Cardiac atrium fibroblast (primary cell): ENCODE measurements at places on chromosomes 3 and 15. TPM values are rescaled to one million over a fixed set of nuclear protein-coding genes. Genes with fewer than 3 reads are reported as not detected.

The DNAH1 gene
- 2.3 and 2.9 TPM in 2 replicates for total RNA-seq

The GOLGA8S gene
- total RNA-seq, result 0.18 TPM in 1 of 2 replicates, not detected in the other

The ROBO1 gene
- 21.8 and 40.3 TPM in 2 replicates for total RNA-seq

The P2RY14 gene
- total RNA-seq, result not detected in 2 replicates

The CCDC54 gene
- total RNA-seq, result not detected in 2 replicates

The PLS1 gene
- 0.16 TPM in 1 of 2 replicates, not detected in the other for total RNA-seq

The NDUFAF3 gene
- 125 and 151 TPM in 2 replicates for total RNA-seq

The AGBL1 gene
- total RNA-seq, result not detected in 2 replicates

The TRPC1 gene
- 5.4 and 7.3 TPM in 2 replicates for total RNA-seq
